Tracheal epithelial cell (primary cell): ENCODE measurements at places on chromosomes 1 and 21. TPM values are rescaled to one million over a fixed set of nuclear protein-coding genes. Genes with fewer than 3 reads are reported as not detected.

The ARHGEF16 gene
- total RNA-seq = 21.0 and 34.1 TPM in 2 replicates

The INSRR gene
- not detected in 2 replicates for total RNA-seq

The IQGAP3 gene
- 0.85 and 2.9 TPM in 2 replicates for total RNA-seq

The HHAT gene
- 7.7 and 9.2 TPM in 2 replicates for total RNA-seq

The RGL1 gene
- 0.43 and 1.7 TPM in 2 replicates for total RNA-seq

The KIF26B gene
- 3.0 and 3.1 TPM in 2 replicates for total RNA-seq

The ESPN gene
- 14.5 and 17.3 TPM in 2 replicates for total RNA-seq

The WDR3 gene
- 21.7 and 26.6 TPM in 2 replicates for total RNA-seq

The SYT6 gene
- total RNA-seq = not detected in 2 replicates

The KRTAP6-3 gene
- total RNA-seq = not detected in 2 replicates

The DIO1 gene
- total RNA-seq = not detected in 2 replicates

The PTGFRN gene
- 97.4 and 168 TPM in 2 replicates for total RNA-seq

The ATG4C gene
- total RNA-seq = 4.1 and 6.6 TPM in 2 replicates

The ACTL8 gene
- total RNA-seq = not detected in 2 replicates
